ENCODE measurements at places on chromosomes 2 and 18.

- DNase-seq: no peak
These were observed 71.1 kb downstream of the PIK3C3 start for GRCh38 chr18:42025974-42026625.

- DNase-seq: no peak
These were observed 192.7 kb downstream of the SEPTIN10 start for GRCh38 chr2:109421101-109421500.

DNA sequence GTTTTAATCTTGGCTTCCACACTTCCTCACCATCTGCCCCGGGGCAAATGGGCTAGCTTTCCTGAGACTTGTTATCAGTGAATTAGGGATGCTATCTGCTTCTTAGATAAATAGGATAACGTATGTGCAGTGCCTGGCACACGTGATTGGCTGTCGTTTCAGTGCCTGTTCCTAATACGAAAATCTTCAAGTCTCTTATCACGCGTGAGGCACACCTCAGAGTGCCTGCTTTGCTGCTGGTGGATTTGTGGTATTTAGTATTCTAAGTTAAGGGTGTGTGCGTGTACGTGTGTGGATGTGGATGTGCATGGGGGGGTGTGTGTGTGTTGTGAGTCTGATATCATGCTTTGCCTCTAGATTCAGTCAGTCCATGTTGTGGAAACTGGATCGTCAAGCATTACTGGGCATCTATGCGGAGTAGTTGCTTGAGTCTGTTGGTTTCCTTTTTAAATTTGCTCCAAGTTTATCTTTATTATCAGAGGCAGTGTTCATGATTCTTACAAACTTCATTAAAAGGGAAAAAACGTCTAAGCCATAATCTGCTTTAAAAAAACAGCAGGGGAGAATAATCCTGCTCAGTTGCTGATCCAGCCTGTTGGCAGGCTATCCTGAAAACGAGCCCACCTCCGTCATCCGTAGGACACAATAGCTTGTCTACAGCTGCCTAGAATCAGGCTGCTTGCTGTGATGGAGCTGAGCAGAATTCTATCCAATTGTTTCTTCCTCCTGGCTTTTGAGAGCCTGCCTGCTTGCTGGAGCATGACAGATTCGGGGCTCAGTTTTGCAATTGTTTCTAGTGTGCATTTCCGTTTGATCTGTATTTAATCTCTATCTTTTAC lies 6.6 kb downstream of the SH3RF3 start:
- no peak for DNase-seq

DNA sequence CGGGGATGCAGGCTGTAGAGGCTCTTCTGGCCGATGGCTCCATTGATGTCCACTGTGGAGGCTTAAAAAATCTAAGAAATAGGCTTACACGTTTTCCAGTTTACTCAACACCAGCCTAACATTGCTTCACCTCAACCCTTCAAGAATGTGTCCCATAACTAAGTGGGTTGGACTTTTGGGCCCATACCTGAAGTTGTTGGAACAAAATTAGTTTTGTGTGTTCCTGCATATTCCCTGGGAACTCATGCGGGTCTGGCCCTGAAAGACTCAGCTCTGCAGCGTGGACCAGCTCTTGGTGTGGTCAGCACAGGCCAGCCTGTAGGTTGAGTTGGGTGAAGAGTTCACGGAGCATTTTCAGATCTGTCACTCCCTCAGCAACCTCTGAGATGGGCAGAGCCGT lies 38.5 kb downstream of the SH3BP4 start:
- no peak for DNase-seq

DNA sequence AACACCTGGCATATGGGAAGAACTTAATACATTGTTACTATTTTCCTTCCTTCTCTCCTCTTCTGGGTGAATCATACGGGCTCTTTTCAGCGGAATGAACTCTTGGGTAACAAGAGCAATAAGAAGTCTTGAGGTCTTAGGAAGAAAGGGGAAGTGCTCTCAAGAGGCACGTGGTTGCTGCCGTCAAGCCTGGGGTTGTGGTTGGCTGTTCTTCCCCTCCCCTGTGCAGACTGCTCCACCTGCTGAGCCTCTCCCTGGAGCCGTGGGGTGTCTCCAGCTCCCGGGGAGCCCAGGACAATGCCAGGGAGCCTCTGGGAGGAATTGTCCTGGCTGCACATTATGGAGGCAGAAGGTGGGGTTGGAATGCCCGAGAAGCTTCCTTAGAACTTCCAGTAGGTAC lies 19.4 kb downstream of the TOGARAM2 start:
- DNase-seq: peak; percentile 39

DNA sequence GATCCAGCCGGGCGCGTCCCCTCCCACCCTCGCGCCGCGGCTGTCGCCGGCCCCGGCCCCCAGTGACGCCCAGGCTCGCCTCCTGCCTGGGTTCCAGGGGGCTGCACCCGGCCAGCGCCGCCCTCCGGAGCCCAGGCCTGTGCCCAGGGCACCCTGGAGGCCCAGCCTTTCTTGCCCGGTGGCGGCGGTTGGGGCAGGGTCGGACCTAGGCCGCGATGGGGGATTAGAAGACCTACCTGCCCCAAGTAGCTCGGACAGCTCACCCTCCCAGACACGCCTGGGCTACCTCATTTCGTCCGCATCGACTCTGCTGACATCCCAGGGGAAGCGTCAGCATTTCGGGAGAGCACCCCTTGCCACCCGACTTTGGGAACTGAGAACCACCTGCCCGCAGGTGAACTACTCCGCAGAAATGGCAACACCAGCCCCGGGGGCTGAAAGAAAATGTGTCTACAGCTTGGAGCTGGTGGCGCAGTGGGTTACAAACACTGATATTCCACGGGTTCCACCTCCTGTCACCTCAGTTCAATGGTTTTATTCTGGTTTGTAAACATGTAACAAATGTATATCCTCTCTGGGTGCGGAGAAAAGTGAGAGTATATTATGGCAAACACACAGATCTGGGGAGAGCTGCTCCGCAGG lies 834 bp upstream of the ARL4C start:
- DNase-seq: no peak

GRCh38 chr2:152602750-152603149 lies 114.5 kb downstream of the PRPF40A start:
- no peak for DNase-seq

DNA sequence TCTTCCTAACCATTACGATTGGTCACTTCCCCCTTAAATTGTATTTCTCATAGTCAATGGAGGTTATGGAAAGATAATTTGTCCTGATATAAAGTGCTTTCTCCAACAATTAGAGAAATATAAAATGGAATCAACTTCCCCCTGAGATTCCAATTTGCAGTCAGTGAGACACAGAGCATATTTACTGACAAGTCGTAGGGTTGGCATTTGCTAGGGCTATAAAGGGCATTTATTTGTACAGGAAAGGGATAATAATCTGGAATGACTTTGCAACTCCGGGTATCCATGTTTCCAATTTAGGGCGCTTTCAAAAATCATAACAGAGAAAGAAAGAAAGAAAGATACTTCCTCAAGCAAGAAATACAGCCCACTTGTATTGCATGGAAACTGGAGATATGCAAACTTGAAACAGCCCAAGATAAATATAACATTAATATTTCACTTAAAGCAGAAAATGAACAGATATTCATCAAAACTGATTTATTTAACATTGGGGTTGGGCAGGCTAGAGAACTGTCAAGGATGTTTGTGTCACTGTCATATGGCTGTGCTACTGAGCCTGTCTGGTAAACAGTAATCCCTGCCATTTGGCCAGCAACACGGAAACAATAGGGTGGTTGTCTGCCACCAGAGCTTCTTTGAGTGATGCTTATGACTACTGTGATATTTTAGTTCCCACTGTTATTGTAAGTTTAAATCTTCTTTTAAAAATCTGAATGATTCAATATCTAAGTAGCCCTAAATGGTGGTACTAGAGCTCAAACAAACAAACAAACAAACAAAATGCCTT lies 621.8 kb downstream of the LRP1B start:
- no peak for DNase-seq
